ENCODE measurements at places on chromosomes 12 and 14.

GRCh38 chr12:6987956-6988553, 17.3 kb downstream of the EMG1 start:
- DNase-seq: no peak

DNA sequence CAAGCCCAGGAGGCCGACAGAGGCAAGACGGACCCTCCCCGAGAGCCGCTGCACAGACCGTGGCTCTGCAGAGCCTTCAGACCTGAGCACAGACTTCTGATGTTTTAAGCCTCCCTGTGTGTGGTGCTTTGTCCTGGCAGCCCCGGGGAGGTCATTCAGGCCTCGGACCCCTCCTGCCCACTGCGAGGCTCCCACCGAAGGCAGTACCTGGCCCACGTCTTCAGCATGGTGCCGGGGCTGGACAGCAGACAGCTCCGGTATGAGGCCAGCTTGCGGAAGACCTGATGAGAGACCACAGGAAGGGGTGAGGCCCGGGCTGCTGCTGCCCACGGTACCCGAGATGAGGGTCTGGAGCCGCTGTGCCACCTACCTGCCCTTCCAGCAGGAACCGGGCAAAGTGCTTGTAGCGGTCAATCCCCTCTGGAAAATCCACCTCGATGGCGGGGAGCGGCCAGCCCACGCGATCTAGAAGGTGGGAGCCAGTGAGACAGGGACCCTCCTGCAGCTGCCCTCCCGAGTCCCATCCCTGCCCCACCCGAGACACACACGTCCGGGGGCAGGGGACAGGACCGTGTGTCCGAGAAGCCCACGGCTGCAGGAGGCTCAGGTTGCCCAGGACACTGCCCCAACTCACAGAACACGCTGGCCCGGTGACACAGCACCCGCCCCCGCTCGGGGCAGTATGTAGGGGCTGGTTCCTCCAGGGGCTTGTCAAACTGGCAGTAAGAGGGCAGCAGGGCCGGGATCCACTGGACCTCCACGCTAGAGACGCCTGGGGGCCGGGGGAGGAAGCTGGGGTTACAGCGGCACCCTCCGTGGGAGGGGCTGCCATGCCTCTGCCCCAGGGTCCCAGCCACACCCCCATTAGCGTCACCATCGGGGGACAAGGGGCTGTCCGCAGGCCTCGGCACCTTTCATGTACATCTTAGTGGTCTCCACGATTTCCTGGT, 35.6 kb upstream of the UBC start:
- no peak for DNase-seq

DNA sequence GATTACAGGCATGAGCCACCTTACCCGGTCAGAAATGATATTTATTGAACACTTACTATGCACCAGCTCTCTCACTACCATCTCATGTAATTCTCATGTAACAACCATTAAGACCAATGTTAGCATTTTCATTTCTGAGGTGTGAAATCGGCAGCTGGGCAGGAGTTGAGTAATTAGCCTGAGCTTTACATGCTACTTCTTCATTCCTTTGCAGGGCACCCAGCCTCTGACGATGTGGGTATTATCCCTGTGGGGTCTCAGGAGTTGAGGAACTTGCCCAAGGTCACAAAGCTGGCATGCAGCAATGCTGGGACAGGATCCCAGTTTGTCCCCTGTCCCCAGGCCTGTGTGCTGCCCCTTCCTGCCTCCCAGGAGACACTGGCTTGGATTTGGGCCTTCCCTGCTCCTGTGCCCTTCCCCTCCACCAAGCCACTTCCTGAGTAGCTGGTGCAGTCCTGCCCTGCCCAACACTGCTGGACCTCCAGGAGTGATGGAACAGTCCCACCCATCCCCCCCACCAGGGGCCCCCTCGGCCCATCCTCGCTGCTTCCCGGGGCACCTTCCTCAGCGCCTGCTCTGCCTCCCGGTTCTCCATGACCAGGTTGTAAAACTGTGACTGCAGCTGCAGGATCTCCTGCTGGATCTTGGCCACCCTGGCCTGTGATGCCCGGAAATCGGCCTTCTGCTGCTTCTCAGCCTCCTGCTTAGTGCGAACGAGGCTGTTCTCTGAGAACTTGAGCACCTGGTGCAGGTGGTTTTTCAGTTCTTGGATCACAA, 14.7 kb downstream of the RITA1 start:
- no peak for DNase-seq

DNA sequence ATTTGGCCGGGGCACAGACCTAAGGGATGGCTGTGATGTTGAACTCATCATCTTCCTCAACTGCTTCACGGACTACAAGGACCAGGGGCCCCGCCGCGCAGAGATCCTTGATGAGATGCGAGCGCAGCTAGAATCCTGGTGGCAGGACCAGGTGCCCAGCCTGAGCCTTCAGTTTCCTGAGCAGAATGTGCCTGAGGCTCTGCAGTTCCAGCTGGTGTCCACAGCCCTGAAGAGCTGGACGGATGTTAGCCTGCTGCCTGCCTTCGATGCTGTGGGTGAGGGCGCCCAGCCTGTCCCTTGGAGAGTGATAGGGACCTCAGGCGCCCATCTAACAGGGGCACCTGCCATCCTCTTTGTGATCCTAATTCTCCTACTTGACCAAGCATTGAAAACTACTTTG, 12.4 kb downstream of the OAS3 start:
- DNase-seq: no peak

GRCh38 chr12:80101126-80101525, 1.8 kb downstream of the OTOGL start:
- DNase-seq: no peak

GRCh38 chr14:68340262-68340661, 452.6 kb downstream of the ZFP36L1 start:
- no peak for DNase-seq

DNA sequence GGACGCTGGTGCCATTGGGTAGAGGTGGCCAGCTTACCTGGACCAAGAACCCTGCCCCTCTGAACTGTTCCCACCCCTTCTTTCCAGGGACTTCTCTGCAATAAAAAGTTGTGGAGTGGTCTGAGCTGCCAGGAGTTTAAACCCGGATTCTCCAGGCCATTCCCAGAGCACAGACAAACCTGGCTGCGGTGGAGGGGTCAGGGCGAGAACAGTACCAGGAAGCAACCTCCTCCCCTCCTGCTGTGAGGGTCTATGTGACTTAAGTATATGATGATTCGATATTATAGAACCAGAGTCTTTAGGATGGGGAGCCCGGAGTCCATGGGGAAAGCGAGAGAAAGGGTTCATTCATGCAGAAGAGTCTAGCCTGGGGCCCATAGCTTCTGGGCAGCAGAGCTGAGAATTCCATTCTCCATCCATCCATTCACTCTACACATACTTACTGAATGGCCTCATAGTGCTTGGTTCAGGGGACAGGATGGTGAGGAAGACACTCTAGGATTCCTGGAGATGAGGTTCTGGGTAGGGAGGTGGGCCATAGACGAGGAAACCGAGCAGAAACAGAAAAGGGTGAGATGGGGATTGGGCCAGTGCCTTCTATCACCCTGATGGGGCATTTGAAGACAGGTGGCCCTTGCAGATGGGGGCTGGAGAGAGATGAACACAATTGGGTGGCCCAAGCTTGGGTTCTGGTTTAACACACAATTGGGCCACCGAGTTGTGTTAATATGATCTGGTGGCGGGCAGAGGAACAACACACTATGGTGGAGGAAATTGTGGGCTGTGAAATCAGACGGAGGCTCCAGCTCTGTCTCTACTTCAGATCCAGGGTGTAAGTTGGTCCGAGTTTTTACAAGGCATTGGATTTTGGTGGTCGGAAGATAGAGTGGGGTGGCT, 5.2 kb downstream of the KRT86 start:
- DNase-seq: no peak

DNA sequence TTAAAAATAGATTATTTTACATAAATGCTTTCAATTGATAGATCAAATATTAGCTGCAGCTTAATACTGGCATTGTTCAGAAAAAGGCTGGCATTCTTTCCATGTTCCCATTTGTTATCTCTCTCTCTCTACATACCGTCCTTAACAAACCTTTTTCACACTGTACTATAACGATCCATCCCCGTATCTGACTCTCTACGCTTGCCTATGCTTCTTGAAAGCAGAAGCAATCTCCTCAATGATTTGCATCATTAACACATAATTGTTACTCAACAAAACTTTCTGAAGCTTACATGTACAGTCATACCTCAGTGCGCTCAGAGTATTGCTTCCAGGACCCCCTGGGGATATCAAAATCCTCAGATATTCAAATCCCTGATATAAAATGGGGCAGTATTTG, 89.7 kb downstream of the TMTC1 start:
- no peak for DNase-seq

- peak; percentile 15 for DNase-seq
Observed at GRCh38 chr14:38481952-38482678, 226.2 kb upstream of the CLEC14A start.

GRCh38 chr12:122870867-122871664, 24.9 kb downstream of the VPS37B start:
- DNase-seq: no peak

DNA sequence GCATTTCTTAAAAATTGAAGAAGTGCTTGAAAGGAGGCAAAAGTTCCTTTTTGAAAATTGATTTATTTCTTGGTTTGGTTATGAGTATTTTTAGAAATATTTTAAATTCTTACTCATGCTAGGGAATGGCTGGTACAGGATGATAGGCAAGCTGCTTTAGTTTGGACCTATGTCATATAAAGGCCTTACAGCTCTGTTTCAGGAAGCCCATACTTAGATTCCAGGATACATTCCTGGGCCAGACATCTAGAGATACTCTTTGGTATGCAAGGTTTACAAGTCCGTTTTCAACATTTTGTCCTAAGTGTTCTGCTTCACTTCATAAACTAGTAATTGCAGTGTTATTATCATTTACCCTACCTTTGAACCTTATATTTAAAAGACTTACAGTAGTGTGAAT, 186.8 kb downstream of the FUT8 start:
- DNase-seq: peak; percentile 4

DNA sequence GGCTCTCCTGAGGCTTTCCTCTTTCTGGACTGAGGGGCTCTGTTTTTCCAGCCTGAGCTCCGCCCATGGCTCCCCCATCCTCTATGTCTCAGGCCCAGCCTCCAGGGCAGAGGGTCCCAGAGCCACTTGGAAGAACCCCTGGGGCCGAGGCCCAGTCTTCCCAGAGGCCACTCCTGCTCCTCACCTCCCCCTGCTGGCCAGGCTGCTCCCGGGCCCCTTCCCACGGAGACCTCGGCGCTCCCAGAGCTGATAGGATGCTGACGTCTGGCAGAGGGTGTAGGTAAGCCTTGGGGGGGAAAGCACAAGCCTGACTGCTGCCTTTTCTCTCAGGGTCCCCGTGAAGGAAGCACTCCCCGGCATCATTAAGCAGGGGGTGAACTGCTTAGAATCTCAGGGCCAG, 51.4 kb downstream of the ERH start:
- DNase-seq: no peak

DNA sequence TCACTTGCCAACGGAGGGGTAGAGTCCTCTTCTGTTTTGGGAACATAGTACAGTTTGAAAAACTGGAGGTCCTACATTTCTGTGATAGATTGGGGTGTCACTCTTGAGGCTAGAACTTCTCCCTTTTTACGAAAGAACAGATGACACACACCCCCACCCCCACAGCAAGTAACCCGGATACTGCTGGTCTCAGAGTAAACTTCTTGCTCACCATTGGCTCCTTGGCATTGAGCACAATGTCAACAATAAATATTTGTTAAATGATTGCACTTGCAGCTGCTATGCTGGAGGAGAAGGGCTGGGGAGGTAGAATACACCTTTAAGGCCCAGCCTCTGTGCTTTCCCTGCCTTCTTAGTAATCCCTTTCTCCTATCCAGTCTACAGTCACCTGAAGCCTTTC, 149.8 kb downstream of the TGFB3 start:
- DNase-seq: no peak

- no peak for DNase-seq
Observed at GRCh38 chr12:81573228-81573627, 185.9 kb downstream of the PPFIA2 start.

DNA sequence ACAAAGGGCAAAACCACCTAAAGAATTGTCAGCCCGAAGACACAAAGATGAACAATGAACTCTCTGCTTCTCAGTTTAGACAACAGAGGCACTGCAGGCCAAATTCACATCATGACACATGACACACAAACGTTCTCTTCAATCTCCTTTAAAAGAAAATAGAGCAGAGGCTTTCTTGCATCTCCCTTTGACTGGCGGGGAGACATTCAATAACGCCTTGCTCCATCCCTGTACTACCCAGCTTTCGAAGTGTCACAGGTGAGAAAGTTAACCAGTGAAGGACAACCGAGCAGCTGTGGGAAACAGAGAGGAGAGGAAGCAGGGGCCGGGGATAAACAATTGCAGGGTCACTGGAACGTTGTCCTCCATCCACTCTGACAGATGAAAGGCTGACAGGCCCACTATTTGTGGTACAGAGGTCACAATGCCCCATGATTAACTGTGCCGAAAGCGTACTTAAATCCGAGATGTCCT, 130.8 kb downstream of the PHLDA1 start:
- no peak for DNase-seq

- no peak for DNase-seq
Observed at GRCh38 chr12:18629445-18629844, 108.4 kb downstream of the PLCZ1 start.
